ENCODE measurements at places on chromosomes 12 and 14.

GRCh38 chr12:48388460-48388859 lies 37.7 kb upstream of the ZNF641 start:
- no peak for DNase-seq

DNA sequence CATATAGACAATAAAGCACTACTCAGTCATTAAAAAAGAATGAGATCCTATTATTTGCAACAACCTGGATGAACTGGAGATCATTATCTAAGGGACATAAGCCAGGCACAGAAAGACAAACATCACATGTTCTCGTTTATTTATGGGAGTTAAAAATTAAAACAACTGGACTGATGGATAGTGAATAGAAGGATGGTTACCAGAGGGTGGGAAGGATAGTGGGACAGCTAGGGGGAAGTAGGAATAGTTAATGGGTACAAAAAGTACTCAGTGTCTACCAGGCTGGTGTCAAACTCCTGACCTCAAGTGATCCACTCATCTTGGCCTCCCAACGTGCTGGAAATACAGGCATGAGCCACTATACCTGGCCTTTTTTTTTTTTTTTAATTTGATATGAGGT lies 56.7 kb upstream of the KTN1 start:
- DNase-seq: no peak

GRCh38 chr14:104217486-104218360 lies 79.3 kb downstream of the KIF26A start:
- DNase-seq: no peak

DNA sequence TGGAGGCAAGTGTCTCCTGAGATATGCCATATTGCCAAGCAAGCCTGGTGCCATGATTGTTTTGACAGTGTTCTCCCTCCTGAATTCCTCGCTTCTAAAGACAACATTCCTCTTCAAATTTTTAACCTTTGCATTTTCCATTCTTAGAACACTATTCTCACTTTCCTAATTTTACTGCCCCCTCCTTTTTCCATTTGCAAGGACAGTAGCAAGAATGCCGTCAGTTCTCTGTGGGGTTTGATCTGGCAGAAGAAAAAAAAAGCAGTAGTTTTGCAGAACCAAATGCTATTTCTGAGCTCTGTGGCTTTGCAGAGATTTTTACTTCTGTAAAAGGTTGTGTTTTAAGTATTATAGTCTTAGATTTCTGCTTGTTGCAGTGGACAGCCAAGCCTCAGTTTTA lies 295.2 kb downstream of the NUAK1 start:
- no peak for DNase-seq

DNA sequence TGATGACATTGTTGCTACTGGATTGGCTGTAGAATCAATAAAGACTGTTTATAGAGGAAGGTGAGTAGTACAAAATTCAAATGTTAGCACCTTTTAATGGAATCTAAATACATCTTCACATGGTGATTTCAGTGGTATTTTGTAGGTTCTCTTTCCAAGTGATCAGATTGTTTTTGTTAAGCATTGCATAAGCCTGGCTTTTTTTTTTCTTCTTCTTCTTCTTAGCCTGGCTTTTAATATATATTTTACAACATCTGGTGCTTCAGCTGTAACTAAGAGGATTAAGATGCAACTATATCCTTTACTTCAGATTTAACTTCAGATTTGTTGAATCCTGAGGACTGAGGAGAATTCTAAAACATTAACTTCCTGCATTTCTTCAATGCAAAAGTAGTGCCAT lies 57.3 kb upstream of the ATF1 start:
- no peak for DNase-seq

DNA sequence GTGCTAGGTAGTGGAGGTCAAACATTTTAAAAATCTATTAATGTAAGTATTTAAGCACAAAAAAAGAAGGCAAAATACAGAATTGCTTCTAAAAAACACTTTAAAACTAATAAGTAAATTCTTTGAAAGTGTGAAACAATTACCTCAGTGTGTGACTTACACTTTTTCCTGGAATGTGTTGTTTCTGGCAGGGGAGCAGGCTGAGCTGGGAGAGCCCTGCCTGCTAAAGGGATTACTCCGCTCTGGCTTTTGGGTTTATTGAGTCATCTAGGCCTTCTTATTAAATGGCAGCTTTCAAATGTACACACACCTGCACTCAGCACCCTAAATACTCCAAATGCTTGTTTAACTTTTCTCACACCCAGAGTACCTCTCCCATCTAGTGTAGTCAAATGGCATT lies 279.8 kb downstream of the AKAP6 start:
- no peak for DNase-seq

DNA sequence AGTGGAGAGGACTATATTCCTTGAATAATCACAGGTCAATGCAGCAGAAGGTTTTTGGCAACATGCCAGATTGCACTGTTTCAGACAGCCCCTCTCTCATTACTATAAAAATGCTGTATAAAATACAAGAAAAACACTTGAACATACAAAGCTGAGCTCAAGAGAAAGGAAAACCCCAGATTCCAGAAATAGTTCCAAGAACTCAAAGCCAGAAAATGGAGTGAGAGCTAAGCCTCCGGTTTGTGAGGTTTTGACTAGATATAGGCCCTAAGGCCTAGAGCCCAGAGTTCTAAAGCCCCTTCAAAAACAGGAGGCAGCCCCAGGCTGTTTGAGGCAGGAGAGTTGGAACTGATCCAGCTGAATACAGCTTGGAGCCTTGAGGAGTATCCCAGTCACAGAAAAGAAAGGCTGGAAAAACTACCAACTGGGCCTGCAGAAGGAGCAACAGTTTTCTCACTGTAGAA lies 29.4 kb upstream of the ACTN1 start:
- DNase-seq: no peak

DNA sequence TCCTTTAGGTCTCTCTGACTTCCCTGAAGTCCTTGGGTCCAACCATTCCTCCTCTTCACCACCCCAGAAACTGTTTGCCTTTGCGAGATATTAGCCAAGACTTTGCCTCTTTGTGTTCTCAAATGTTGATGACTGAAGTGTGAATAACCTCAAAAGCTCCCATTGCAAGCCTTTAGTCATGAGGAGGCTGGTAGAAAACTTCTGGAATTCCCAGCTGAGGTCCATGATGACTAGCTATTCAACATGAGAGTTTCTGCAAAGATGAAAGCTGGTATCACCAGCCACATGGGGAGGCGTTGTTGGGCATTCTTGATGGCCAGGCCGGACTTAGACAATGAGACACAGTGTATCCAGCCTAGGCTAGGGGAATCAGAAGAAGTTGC lies 111.7 kb downstream of the TBX5 start:
- DNase-seq: no peak

DNA sequence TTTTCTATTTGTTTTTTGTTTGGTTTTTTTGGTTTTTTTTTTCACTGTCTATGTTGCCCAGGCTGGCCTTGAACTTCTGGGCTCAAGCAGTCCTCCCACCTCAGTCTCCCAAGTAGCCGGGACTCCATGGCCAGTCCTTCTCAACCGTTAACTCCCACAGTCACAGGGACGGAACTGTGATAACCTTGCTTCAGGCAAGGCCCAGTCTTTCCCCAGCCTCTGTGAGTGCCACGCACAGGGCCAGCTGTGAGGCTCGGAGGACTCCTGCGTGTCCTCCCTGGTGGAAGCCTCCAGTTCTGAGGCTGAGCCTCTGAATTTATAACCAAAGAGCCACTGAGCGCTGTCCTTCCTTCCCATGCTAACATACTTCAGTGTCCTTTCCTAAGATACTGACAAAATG lies 23.7 kb downstream of the PSMC1 start:
- DNase-seq: no peak

DNA sequence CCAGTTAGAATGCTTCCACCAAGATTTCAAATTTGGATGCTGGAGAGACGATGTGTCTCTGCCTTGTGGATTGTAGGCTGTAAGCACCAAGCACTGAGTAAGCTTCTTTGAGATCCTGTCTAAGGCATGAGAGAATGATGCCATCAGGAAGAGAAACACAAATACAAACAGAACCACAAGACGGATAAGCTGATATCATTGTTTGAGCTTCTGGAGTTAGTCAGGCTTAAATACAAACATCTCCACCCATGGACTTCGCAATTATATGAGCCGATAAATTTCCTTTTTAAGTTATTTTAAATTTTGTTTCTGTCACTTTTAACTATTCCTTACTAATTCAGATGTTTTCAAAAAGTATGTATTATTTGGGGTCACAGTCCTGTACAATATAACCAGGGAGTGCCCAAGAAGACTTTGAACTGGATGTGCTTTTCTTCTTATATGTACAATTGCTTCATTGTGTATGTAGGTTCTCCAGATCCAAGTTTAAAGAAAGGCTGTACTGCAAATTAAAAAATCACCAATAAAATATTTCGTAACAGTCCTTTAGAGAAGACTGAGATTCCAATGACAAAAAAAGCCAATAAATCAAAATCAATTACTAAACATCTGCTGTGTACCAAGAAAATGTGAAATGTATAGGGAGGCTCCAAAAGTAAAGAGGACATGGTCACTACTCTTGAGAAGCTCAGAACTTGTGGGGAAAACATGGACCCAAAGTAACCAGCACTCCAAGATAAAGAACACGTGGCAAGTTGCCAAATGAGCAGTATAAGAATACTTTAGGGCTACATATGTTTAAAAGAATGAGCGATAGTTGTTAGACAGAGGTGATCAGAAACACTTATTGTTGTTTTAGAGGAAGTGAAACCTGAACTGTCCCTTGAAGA lies 274.1 kb downstream of the ADAMTS20 start:
- DNase-seq: no peak

GRCh38 chr14:101000711-101001250 lies 97.3 kb upstream of the RTL1 start:
- DNase-seq: no peak

DNA sequence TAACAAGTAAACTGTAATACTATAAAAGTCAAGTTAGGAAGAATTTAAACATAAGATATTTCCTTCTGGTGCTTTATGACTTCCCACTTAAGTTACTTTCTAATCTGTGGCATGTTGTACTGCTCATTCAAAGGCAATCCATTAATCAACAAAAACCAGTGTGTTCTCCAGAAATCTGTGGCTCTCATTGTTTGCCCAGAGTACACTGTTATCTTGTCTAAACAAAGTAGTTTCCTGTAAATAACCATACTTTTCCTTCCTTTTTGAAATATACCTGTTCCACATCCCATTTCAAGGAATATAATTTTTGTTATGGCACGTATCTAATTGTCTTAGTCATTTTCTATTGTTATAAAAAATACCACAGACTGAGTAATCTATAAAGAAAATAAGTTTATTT lies 184.1 kb downstream of the CCER1 start:
- DNase-seq: no peak

DNA sequence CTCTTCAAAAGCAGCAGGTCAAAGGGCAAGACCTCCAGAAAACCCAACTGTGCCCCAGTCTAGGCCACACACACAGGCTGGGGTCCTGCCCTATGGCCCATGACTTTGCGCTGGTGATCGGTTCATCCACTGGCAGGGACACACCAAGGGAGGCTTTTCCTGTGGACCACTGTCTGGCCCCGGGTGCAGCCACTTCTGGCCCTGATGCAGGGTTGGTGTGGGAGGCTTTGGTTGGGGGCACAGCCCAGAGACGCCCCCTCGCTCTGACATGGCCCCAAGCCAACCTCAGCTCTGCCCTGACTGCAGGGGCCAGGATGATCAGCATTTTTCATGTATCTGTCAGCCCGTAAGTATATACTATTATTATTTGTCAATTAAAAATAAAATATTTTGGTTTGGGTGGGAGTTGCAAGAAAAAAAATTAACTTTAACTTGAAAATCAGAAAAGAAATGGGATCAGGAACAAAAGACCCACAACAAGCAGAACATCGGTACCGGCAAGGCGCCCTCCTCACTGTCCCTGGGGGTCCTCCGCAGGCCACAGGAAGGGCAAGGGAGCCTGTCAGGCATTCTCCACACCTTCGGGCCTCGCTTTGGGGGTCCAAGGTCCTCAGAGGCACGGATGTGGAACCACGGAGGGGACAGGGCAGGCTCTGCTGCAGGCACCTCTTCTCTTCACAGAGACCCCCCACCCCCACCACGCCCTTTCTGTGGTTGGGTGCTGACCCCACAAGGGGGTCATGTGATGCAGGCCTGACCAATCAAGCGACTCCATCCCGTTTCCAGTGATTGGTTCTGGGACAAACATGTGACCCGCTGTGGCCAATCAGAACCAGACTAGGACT lies 181.5 kb upstream of the SFSWAP start:
- no peak for DNase-seq

GRCh38 chr12:82474798-82475184 lies 116.5 kb downstream of the METTL25 start:
- no peak for DNase-seq

DNA sequence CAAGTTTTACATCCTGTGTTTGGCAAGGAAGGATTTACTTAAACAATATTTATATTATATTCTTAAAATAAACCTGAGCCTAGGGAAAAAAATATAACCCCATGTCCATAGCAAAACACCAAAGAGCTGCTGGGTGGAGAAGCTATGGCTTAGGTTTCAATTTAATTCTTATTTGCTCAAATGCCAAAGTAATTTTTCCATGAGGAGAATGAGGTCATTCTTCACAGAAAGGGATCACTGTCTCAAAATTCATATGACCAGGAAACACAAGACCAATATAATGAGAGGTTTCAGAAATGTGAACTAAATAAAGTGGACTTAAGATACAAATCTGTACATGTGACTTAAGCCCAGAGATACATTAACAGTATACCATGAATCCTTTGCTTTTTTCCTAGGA lies 195.0 kb downstream of the PHLDA1 start:
- no peak for DNase-seq

DNA sequence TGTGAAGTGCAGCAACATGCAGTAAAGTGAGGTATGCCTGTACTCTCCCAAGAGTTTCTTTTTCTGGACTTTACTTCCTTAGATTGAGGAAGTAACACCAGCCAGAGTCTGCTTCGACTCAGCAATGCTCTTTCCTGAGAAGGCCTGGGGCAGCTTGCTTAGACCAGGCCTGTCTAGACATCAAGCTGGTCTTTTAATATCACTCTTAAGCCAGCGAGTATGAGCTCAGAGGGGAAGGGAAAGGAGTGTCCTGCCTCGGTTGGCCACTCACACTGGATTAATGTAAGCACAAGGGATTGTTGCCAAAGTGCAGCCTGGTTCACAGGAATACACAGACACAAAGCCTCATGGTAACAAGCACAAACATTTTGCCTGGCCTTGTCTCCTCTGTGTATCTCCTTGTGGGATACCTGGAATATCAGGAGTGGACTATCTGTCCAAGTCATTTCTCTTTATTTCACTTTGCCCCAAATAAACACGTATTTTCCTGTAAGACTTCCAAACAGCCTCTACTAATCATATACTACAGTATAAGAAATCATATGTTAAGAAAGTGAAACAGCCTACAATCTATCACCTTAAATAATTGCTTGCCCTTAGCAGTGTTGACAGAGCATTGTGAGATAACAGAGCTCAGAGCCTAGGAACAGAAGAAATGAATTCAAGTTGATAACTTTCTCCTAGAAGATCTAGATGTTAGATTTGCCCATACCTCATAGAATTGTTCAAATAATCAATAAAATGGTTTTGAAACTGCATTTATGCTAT lies 121.2 kb upstream of the DAAM1 start:
- no peak for DNase-seq

Measured in CD4-positive, alpha-beta T cell treated with Interleukin-15 for 1 hour (primary cell).